Anterior cingulate cortex (tissue), 58 donors: ENCODE measurements at places on chromosomes 6 and 20.

- DNase-seq, result no peak
These were observed at the start of gene CPXM1 for GRCh38 chr20:2800521-2801285. Gene CPXM1, minus strand, starts transcription at chr20:2800627. Its CDS starts 55 bp downstream, at chr20:2800572.

GRCh38 chr6:97198046-97198565 is 84.9 kb downstream of the MMS22L start:
- DNase-seq, result no peak

DNA sequence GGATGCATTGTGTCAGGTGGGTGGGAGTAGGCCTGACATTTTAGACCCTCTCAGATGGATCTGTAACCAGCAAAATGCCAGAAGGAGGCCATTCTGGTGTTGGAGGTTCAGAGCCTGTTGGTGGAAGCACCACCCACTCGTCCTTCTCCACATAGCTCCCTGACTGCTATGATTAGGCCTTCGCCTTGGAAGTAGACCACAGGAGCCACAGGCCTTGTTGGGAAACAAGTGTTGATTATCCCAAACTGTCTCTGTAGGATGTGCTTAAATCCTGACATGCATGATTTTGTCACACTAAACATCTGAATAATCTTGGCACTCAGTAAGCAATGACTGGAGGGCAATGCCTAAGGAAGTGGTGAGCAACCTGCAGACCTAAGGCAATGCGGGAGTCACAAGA is 117.2 kb upstream of the LY86 start:
- DNase-seq, result no peak

- no peak for DNase-seq
These were observed 41.6 kb downstream of the CYP39A1 start for GRCh38 chr6:46610862-46611553.

DNA sequence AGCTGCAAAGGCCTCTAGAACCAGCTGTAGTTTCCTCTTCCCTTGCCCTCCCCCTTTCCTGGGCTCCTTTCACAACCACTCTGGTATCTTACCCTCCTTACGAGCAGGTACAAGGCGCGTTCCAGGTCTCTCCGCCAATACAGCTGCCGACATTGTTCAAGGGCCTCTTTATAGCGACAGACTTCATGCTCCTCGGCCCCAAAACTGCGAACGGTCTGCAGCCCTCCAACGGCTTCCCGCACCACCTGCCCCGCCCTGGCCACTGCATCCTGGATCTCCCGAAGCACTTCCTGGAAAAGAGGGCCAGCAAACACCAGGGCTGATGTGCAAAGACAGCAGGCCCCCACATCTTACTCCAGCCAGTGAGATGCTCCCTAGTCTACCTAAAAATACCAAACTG is 6.0 kb downstream of the TAP2 start:
- no peak for DNase-seq

DNA sequence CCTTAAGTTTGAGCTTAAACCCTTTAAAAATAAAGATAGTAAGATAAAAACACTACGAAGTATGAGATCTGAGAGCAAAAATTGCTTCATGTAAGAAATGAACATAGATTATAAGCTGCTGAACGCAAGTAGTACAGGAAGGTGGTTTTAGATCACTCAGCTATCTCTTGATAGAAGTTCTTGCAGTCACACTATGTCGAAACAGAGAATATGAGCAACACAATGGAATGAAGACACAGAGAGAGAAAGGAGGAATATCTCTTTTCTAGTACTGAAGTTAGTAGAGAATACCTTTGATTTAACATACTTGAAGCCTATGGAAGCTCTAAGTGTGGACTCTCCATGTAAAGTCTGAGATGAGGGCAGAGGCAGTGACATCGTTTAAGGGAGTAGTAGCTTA is 162.7 kb downstream of the CDK19 start:
- no peak for DNase-seq

DNA sequence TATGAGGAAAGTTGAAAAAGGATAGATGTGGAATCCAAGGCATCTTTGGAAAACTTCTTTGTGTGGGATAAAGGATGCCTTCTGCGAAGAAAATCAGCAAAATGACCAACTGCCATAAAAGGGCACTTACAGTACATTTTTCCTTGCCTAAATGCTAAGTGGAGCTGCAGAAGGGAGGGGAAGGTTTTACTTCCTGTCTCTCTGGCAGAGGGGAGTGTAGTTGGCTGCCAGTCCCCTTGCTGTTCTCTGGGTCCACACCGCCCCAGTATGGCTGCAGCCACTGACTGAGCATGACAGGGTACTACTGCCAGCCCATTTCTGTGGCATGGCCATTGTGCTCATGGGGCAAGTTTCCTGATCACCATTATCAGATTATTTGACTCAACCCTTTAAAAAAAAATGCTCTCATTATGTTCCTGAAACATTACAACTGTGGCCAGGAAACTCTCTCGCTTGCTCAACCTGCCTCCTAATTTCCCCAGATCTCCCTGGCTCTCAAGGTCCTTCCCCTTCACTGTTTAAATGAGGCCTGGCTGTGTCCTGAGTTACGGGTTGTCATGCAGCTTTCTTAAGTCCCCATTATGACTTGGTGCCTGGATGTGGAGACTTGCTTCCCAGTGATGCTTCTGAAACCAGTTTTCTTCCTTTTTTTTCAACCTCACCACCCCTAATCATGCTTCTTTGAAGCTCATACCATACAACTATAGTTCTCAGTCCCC is 34.5 kb upstream of the FAM184A start:
- DNase-seq, result no peak

GRCh38 chr6:128111096-128111495 is 210.2 kb upstream of the THEMIS start:
- no peak for DNase-seq

GRCh38 chr6:24566020-24566767 is 71.4 kb downstream of the ALDH5A1 start:
- no peak for DNase-seq

GRCh38 chr20:17524560-17524959 is 6.6 kb downstream of the BFSP1 start:
- DNase-seq, result no peak

GRCh38 chr6:144595266-144595665 is 310.1 kb downstream of the UTRN start:
- no peak for DNase-seq

- no peak for DNase-seq
These were observed 3.5 kb upstream of the SMIM28 start for GRCh38 chr6:138374230-138374629.

DNA sequence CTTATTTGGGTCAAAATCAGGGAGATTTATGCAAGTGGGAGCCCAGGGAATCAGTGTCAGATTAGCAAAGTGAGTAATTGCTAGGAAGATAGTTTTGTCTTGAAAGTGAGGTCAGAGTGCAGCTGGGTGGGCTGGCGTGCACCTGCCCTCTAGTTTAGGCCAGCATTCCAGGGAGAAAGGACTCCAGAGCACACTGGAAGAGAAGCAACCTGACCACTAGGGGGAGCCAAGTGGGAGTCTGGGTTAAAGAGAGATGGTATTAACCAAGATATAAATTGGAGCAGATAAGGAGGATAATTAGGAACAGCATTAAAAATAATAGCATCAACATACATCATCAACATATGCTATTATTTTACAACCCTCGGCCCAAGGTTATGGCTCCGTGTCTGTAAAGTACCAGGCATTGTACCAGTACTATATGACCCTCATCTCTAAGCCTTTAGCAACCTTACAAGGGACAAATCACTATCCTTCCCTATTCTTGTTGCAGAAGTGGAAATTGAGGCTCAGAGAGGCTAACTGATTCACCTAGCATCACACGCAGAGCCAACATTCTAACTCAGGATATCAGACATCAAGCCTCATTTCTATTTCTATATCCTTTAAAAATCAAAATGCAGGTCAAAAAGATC is 57.8 kb downstream of the SLC2A10 start:
- no peak for DNase-seq

DNA sequence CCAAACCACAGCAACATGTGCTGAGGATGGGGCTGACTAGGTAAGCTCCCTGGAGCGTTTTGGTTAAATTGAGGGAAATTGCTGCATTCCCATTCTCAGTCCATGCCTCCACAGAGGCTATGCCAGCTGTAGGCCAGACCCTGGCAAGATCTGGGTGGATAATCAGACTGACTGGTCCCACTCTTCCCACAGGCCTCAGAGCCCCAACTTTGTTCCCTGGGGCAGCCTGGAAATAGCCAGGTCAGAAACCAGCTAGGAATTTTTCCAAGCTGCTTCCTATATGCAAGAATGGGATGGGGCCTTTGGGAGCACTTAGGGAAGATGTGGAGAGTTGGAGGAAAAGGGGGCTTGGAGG is 1.5 kb upstream of the VEGFA start:
- DNase-seq, result no peak

DNA sequence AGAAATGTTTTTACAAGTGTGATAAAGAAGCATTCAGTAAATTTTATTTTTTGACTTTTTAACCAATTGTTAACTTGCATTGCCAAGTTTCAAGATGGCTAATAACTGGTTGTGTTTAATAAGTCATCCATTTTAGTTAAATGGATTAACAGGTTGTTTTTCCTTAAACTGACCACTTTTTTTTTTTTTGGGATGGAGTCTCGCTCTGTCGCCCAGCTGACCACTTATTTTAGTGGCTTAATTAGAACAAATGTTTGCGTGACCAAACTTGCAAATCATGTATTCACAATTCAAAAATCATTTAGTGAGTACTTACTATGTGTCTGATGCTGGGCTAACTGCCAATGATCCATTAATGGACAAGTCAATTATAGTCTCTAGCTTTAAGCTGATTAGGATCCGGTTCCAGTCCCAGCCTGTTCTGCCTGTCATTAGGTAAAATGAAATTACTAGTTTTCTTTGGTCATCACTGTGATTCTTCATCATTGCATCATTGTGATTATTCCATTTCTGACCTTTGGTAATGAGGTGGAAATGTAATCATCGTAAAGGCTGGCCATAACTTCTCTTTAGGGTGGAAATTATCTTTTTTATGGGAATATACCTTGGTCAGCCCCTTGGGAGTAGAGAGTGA is 729.2 kb upstream of the MARCKS start:
- DNase-seq, result no peak

- no peak for DNase-seq
These were observed 118.7 kb downstream of the CLIC5 start for GRCh38 chr6:45896783-45897441.

- no peak for DNase-seq
These were observed 646 bp downstream of the RPS6KA2 start for GRCh38 chr6:166626177-166627032.

DNA sequence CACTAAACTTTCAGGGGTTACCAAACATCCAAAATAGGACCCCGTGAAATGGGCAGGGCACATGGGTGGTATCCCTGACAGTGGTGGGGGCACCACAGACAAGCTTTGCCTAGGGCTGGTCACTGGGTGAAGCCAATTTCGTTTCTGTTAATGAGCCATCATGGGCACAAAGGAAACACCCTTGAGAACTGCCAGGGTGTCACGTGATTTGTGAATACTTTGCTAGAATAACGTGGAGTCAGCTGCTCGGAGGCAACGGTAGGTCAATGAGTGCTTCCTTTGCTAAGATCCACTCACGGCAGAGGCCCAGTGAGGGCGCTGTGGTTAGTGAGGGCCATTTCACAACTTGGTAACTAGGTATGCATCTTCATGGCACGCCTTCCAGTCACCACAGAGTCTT is 87.7 kb upstream of the AGPAT4 start:
- DNase-seq, result no peak

DNA sequence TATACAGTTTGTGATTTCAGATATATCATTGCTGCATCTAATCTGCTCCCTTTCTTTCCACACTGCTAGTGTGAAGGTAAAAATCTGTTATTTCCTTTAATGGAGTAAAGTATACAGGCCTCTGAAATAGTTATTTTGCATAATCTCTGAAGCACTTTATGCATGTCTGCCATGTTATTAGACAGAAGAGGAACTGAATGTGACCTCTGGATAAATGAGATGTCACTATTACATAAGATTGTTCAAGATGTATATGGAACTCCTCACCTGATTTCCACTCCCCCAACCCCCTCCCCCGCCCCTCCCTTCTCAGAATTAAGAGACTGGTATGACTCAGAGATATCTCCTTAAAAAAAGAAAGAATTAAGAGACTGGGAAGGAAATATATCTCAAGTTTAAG is 26.3 kb downstream of the SERINC1 start:
- DNase-seq, result no peak

DNA sequence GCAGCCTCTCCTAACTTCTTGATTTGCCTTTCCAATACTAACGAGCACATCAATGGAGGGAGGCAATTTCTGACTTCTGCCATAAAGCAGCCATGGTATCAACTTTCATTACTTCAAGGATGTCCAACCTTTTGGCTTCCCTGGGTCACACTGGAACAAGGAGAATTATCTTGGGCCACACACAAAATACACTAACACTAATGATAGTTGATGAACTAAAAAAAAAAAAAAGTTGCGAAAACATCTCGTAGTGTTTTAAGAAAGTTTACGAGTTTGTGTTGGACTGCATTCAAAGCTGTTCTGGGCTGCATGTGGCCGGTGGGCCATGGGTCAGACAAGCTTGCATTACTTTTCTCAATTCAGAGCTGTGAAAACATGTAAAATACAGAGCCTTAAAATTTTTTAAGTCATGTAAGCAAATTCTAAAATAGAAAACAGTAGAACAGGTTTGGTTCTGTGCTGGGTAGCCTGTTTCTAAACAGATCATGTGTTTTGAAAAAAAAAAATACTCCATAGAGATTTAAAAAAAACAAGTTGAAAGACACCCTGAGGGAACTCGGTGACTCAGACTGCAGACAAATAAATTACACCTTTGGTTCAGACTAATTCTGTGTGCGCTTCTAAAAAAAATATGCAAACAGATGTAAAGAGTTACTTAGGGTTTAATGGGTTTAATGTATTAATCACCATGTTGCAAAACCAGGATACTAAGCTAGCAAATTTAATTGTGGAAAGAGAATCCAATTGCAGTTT is 43.6 kb upstream of the SLC22A23 start:
- no peak for DNase-seq

DNA sequence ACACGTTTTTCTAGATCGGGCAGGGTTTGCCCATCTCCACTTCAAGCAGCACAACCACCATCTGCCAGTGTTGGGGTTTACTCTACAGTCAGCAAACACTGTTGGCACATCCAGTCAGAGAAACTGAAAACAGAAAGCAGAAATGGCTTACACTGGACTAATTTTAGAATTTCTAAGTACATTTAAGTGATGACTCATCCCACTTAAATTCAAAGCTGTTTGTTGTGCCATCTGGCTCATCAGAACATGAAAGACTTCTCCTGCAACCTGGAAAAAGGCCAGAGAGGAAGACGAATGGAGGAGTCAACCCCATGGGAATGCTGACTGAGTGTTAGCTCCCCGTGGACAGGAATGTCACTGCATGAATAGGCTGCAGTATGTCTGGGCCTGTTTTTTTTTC is 21.8 kb downstream of the FAM209B start:
- DNase-seq, result peak; percentile 53

GRCh38 chr6:57064809-57065208 is 18.3 kb downstream of the KIAA1586 start:
- no peak for DNase-seq

DNA sequence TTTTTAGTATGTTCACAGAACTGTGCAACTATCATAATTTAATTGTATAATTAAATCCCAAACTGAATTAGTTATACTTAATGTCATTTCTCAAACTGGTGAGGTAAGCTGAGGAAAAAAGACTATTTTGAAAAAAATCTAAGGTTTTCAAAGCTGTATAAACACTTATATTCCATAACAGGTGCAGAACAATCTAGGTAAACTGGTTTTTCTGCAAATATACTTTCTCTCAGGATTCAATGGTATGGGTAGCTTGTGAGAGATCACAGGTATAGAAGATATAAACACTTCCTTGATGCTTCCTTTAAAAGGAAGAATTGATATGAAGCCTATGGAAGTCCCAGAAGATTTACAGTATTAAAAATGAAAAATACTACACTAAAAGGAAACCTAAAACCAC is 33.7 kb downstream of the NOL7 start:
- DNase-seq, result no peak
